ENCODE measurements at places on chromosomes 4 and X.

GRCh38 chr4:2445130-2445529 is 23.8 kb upstream of the RNF4 start:
- DNase-seq, result no peak

DNA sequence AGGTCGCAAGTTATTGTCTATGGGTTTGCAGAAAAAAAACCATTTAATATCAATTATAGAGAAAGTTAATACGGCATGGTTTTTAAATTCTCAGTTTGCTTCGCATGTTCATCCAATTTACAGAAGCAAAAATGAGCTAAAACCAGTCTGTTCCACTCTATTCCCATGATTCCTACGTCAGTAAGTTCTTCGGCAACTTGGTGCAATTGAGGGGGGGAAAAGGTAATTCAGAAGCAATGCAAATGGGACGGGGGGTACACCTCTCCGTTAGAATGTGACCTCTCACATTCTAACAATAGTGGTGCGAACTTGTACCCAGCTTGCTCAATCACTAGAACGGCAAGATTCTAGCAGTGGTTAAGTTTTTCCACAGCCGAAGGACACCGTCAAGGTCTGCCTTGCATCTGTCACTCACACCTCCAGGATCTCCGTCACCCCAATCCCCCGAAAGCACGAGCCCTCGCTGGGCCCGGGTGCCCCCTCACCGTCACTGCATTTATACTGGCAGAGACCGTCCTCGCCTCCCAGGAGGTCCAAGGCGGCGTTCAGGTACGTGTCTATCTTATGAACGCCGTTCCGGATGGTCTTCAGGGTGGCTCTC is 653 bp downstream of the PLA2G12A start:
- peak; percentile 7 for DNase-seq

DNA sequence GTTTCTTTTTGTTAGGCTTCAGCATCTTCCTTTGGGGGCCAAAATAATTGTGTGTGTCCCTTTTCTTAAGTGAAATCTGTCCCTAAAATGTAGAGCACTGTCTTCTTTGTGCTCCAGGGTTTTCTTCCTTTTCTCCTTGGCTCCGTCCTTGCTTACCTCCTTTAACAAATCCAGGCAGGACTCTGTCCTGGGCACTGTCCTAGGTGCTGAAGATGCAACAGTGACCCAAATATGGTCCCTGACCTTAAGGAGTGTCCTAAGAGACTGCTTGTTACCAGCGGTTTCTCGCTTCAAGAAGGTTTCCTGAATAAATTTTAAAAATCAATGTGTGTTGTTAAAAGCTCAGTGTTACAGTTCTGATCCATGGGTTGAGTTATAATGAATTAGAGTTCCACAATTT is 471.8 kb downstream of the KCNIP4 start:
- no peak for DNase-seq

DNA sequence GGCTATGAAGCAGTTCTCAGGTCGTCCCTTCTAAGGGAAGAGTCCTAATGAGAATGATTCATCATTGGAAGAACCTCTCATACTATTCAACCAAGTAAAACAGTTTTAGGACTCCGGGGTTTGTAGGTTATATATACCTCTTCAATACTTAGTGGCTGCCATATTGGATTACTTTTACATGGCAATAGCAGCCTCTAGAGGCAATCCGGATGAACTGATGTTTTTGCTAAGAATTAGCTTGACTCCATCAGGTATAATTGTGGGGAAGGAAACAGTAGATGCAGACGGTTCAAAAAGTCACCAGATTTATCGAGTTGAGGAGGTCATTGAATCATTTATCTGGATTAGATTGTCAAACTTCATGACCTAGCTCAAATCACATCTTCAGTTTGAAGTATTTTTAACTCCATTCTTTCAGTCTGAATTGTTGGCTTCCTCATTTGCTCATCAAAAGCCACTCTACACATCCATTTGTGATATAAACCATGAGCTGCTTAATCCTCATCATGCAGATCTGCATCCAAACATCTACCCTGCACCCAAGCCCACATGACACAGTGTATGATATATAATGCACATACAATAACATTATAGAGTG is 28.4 kb downstream of the GUCY1B1 start:
- DNase-seq, result peak; percentile 70

DNA sequence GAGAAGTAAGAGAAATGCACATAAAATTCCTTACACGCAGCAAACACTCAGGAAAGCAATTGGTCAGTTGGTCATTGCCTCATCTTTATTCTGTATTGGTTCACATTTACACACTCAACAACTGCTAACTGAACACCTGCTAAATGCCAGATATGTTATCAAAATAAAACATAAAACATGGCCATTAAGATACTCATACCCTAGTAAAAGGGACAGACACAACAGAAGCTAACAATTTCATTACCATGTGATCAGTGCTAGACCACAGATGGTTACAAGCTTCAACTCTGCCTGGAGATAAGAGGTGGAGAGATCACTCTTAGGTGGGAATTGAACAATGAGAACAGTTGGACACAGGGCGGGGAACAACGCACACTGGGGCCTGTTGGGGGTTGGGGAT is 26.2 kb downstream of the TEC start:
- DNase-seq, result no peak

DNA sequence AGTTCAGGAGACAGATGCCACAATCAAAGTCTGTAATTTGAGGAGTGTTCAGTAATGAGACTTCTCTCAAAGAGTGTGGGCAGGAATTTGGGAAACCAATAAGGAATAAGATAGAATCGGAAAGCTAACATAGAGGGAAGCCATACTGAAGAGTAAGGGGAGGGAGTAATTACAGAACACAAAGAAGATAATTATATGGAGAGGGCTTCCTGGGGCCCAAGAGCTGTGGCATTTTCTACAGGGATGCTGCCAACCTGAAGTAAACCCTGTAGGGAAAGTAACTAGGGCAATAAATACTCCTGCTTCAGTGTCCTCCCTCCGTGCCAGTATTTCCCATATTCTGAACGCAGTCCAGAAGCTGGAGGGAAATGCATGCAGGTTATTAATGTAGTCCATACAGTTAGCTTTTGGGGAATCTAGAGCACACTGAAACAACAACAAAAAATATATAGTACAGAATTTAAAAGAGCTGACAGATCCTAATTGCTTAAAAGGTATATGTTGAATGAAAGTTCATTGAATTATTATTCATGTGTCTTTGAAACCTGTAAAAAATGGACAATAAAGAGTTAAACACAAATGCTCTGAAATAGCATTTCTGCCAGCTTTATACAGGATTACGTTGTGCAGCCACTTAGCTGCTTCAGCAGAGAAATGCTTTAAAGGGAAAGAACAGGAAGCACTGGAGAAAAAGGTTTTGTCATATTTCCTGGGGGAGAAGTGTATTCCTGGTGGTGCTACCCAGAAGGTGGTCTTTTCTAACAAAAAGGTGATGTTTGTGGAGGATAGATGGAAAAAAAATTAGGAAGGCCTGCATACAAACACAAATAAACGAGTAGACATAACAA is 48.0 kb downstream of the CXXC4 start:
- DNase-seq, result no peak

- DNase-seq, result peak; percentile 64
These were observed 27.6 kb downstream of the ARSD start for GRCh38 chrX:2901367-2902036.

DNA sequence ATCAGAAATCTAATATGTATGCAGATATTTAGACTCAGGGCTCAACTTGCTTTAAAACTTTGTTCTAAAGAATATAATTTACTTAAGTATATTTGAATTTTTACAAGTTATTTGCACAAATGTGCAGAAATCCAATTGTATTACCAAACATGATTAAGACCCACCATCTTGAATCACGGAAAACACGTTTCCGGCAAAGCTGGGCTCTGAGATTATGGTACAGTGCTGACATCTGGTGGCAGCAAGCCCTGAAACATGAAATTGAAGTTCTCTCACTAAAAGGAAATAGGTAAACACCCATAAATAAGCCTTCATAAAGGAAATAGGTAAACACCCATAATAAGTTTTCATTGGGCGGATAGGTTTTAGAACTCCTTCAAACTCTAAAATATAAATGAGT is 98.3 kb upstream of the MAOA start:
- DNase-seq, result peak; percentile 49

DNA sequence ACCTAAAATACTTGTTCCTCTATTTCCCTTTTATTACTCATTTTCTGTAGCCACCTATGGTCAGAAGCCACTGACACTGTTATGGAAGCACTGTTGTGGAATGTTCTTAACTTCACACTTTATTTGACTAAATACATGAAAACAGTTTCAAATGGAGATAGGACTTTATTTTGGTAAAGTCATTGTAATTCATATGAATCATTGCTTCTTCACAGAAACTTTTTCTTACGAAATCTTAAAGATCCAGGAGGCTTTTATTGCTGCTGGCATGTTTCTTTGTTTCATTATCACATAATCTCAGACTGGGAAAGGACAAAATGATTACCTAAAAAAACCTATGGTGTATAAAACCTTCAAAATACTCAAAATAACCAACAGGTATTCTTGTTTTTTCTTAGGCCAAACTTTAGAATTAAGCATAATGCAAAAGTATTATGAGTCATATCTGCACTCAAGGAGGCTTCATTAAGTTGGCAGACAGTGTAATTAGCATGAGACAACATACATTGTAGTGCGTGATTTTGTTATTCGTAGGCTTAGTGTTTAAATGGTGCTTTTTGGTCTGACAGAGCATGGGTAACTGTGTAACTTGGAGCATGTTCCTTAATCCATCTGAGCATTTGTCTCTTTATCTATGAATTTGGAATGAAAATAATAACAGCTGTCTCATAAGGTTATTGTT is 58.0 kb downstream of the SH3BGRL start:
- DNase-seq, result peak; percentile 20

GRCh38 chrX:37666516-37666915 is 19.1 kb upstream of the XK start:
- DNase-seq, result no peak

DNA sequence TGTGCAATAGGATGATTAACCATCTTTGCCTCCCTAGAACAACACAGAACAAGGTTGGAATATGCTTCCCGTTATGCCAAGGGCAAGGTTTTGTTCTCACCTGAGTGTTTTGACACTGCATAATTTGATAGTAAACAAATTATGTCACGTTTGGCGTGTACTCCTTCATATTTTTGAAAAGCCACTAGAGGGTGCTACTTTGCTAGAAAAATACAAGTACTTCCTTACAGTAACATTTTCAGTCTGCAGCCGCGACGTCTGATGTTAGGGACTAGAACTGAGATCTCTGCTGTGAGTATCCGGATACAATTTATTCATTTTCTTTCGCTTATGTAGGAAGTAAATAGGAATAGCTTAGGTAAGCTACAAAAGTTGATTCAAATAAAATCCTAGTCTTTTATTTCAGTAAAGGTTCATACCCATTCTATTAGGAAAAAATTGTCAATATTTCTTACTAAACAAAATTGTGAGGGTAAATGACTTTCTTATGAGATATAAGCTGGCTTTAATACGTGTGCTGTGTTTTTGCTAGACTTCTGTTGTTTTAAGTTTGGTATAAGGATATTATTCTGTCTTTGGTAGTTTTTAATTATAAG is 181.1 kb upstream of the WDFY3 start:
- peak; percentile 54 for DNase-seq

GRCh38 chrX:21683941-21684340 is 25.8 kb upstream of the KLHL34 start:
- DNase-seq, result peak; percentile 74

DNA sequence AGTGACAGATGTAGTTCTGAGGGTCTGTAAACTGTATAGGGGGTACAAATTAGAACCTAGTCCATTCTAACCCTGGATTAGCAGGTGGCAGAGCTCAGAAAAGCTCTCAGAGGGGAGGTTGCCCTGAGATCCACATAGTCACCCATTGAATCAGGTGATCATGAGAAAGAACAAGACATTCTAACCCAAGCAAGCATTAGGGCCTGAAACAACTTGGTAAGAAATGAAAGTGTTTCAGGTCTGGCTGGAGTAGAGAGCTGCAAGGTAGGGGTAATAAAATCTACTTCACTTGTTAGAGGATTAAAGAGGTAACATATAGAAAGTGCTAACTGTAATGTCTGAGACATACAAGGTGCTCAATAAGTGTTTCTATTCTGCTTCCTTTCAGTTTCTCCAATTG is 8.8 kb upstream of the BMP2K start:
- DNase-seq, result no peak

DNA sequence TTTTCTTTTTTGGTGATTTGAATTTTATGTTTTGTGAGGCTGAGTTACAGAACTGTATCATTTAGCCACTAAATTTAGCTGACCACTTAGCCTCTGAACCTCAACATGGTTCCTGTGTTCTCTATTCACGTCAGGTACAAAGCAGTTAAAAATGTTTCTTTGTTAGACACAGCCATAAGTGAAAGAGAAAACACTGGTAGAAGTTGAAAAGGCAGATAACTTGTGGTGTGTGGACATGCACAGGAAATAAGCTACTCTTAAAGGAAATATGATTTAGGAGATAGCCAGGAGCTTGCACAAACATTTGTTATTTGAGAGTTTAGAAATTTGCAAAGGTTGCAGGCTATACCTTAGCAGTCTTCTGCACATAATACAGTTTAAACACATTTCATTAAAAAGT is 171.0 kb upstream of the RPS6KA3 start:
- DNase-seq, result no peak

- peak; percentile 31 for DNase-seq
These were observed 86.0 kb upstream of the TET2 start for GRCh38 chr4:105060628-105061027.

DNA sequence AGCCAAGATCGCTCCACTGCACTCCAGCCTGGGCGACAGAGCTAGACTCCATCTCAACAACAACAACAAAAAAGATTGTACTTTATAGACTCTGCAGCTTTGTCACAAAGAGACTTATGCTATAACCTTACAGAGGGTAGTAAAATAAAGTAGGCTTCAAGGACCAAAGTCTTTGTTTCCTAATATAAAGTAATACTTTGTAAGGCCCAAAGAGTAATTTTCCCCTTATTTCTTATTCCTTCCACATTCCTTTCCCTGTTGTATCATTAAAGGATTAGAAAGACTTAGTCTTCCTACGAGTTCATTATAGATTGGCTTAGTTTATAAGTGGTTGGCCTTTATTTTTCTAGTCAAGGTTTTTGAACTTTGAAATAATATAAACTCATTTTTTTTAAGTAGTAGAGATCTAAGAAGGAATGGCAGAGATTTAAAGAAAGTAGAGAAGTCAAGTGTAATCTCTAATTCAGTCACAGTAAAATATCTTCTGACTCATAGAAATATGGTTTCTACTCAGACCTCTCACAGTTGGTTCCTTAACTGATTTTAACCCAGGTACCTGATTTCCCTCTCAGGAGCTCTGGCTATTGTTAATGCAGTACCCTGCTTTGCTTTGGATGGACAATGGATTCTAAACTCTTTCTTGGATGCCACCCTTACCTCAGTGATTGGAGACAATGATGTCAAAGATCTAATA is 26.2 kb downstream of the YY2 start:
- DNase-seq, result no peak

GRCh38 chr4:183760326-183760725 is 101.2 kb downstream of the TRAPPC11 start:
- DNase-seq, result no peak

DNA sequence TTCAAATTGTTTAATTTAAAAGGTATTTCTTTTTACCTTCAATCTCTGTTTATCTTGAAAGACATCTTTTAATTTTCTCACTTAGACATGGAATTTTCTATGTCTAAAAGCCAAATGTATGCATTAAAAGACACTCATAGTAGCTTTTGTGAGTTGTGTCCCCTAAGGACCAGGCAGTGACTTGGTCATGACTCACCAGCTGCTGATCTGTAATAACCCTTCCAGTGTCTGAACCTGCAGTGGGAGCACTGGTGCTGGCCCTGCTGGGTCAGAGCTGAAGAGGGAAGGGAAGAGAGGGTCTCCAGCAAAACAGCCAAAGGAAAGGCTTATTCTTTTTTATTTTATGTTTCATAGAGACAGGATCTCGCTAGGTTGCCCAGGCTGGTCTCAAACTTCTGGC is 31.1 kb upstream of the SH3D19 start:
- DNase-seq, result peak; percentile 18

GRCh38 chr4:8320386-8320750 is 50.8 kb downstream of the HTRA3 start:
- no peak for DNase-seq
